ENCODE measurements at places on chromosomes 3 and 15.

- no peak for DNase-seq
Measured at GRCh38 chr15:42721016-42721415, 15.9 kb downstream of the CDAN1 start.

GRCh38 chr15:75416584-75416983, 34.9 kb downstream of the SIN3A start:
- DNase-seq = no peak

GRCh38 chr3:195508185-195508584, 34.9 kb downstream of the PPP1R2 start:
- no peak for DNase-seq

DNA sequence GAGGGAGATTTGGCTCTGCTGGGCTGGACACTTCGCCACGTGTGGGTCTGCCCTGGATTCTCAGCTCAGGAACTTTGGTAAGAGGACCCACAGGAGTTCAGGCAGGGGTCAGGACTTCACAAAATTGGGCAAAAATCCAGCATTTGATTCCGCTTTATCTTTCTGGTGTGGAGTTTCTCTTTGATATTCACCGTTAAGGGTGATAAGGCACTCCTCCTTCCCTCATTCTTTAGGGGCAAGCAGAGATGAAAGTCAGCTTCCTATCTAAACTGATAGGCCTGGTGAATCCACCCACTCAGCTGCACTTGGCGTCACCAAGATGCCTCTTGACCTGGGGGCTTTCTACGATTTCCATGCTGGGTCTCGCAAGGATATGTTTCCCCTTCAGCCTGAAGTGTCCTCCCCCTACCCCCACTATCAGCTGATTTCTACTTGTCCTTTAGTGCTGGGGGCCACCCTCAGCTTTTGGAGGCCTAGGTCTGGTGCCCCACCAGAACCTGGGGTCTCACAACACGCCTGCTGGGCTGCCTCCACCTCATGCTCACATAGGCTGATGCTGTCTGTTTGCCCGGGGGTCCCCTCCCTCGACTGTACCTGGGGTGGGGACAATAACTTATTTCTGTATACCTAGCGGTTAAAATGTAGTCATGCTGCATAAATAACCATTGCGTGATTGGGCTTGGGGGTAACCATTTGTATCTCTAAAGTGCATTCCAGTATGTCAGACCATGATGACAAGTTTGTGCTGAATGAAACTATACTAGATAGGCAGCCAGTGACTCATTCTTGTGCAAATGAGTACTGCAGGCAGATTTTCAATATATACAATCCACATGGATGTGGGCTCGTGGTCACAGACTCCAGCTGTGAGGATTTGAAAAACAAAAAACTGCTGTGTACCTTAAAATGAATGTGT, 248.3 kb downstream of the ADAMTS17 start:
- no peak for DNase-seq

DNA sequence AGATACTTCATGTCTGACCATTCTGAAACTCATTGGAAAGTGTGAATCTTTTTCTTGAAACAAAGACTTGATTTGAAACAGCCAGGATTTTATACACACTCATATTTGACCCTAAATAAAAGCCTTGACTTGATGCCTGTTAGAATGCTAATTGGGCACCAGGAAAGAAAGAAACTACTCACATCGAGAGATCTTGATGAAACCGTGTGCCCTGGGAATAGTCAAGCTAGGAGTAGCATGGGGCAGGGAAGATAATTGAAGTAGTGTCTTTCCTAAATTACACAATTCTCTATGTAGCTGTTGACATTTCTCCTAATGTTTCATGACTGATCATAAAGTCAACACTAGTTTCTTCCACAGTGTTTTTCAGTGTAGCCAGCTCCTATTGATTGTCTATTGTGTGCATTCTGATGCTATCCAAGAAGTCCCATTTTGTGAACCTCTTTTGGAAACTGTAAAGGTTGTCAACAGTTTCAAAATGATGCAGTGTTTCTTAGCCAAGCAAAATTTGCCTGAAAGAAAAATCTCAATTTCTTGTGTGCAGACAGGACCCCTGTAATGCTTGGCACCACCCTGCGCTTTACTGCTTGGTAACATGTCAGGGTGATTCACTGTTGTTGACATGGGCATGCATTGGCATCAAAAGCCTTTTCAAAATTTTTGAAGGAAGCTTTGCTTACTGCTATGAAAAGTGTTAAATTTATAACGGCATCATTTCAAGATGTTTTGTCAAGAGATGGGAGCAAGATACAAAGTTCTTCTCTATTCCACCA, 52.5 kb upstream of the OTOL1 start:
- DNase-seq = no peak

DNA sequence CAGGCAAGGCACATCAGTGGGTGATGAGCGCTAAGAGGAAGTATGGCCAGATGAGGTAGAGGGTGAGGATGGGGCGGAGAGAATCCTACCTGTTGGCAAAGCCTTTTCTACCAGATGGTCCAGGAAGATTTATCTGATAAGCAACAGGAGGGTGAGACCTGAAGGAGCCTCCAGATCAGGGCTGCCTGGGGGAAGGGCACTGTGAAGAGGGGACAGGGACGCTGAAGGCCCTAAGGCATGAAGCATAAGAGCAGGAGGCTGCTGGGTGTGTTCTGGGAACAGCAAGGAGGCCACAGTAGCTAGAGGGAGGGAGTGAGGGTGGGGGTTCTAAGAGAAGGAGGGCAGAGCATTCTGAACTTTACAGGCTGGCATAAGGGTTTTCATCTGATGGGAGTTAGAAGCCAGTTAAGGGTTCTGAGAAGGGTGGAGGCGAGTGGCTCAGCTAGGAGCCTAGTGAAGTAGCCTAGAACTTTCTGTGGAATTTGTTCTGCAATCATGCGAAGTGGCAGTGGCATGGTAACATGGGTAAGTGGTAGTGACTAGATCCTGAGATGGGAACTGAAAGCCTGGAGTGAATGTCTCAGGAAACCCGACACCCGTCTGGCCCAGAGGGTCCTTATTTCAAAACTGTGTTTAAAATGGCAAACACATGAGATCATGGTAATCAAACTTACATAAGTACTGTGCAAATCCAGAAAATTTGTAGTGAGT, 29.9 kb downstream of the CGNL1 start:
- no peak for DNase-seq

GRCh38 chr15:45128971-45129639, 574 bp downstream of the DUOXA1 start:
- DNase-seq = peak; percentile 41

DNA sequence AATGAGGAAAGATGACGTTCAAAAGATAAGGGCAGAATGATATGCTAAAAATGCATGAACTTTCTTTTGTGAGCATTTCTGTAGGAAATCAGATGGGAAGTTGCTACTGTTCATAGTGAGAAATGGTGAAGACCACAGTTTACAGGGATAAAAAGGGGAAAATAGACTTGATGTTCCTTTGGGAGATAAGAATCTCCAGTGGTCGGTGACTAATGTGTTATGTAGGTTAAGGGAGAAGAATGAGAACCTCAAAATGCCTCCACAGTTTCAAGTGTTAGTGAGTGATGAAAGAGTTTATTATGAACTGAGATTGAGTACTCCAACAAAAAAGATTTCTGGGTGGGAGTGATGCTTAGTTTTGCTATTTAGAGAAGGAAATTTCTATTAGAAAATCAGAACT, 247.2 kb downstream of the LSAMP start:
- no peak for DNase-seq

- no peak for DNase-seq
Measured at GRCh38 chr3:31433679-31433992, 99.1 kb upstream of the STT3B start.

DNA sequence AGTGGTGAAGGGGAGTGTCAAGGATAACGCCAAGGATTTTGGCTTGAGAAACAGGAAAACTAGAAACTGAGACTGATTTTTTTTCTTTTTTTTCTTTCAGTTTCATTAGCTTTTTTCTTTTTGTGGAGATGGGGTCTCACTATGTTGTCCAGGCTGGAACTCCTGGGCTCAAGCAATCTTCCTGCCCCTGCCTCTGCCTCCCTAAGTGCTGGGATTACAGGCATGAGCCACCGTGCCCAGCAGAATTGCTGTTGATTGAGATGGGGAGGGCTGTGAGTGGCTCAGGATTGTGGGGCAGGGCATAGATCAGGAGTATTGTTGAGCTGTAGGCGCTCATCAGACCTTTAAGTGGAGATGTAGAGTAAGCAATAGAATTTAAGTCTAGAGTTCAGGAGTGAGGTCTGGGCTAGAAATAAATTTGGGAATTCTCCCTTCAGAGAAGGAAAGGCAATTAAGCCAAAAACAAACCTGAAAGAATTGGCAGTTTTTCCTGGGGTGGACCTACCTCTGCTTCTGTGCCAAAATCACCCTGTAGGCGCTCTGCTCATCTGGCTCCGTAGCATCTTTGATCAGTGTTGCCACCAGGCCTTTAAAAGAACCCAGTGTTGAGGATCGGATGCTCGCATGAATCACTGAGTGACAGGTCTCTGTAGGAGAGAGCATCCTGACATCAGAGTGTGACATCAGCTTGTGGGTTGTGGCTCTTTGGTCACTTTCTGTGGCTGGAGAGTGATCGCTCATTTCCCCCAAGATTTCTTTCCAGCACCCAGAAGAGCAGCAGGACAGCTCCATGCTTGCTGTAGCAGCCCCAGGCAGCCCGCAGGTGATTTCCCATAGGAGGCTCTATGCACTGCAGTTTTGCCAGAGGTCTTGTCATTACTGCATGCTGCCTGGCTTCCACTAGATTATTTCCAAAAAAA, 15.8 kb downstream of the ABHD17C start:
- DNase-seq = no peak

- no peak for DNase-seq
Measured at GRCh38 chr3:114557791-114558190, 264.0 kb downstream of the TIGIT start.

DNA sequence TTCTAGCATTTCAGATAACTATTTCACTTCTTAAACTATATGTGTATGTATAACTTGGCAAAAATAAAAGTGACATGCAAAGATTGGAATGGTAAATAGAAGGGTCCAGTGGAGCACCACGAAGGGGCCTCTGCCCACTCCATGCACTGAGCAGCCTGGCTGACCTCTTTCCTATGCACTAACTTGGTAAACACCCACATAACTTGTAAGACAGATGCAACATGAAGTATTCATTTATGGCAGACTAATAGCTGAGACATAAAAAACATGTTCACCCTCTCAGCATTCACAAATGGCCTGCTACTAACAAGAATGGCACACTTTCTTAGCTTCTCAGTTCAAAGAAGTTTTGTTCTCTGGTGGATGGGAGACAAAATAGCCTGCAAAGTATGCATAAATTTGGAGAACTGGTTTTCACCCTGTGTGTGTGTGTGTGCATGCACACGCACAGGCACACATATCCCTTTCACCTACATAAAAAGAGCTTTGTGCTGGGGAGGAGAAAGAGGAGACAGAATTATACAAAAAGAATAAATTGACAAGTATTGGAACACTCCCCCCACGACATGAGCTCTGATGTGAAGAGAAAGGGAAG, 26.5 kb upstream of the RYK start:
- DNase-seq = no peak

- no peak for DNase-seq
Measured at GRCh38 chr3:15427981-15428380, 583 bp downstream of the EAF1 start.

DNA sequence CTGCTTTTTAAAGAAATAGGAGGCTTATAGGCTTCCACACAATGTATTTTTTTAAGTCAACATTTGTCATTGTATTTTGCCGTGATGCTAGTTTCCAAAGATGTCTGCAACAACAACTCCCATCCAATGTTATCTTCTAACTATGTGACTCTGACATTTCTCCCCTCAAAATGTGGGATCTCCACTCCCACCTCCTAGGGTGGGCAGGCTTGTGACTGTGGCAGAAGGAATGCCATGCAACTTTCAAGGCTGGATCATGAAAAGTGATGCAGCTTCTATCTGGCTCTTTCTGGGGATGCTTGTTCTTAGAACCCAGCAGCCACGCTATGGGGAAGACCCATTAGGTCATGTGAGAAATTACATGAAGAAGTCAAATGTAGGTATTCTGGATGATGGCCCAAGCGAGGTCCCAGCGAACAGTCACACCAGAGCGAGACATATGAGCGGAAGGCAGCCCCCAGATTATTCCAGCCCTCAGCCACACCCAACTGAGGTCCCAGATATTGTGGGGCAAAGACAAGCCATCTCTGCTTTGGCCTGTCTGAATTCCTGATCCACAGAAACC, 124.3 kb downstream of the BDH1 start:
- no peak for DNase-seq

- DNase-seq = peak; percentile 89
Measured at GRCh38 chr15:52078876-52079700, 33.5 kb downstream of the BCL2L10 start.

- DNase-seq = no peak
Measured at GRCh38 chr15:72315706-72316370, 4.1 kb downstream of the CELF6 start.

GRCh38 chr3:104846270-104846669, 520.4 kb upstream of the ALCAM start:
- no peak for DNase-seq

- DNase-seq = no peak
Measured at GRCh38 chr3:65660000-65660598, 378.6 kb downstream of the MAGI1 start.

GRCh38 chr15:31447931-31448634, 121.4 kb downstream of the KLF13 start:
- DNase-seq = no peak

DNA sequence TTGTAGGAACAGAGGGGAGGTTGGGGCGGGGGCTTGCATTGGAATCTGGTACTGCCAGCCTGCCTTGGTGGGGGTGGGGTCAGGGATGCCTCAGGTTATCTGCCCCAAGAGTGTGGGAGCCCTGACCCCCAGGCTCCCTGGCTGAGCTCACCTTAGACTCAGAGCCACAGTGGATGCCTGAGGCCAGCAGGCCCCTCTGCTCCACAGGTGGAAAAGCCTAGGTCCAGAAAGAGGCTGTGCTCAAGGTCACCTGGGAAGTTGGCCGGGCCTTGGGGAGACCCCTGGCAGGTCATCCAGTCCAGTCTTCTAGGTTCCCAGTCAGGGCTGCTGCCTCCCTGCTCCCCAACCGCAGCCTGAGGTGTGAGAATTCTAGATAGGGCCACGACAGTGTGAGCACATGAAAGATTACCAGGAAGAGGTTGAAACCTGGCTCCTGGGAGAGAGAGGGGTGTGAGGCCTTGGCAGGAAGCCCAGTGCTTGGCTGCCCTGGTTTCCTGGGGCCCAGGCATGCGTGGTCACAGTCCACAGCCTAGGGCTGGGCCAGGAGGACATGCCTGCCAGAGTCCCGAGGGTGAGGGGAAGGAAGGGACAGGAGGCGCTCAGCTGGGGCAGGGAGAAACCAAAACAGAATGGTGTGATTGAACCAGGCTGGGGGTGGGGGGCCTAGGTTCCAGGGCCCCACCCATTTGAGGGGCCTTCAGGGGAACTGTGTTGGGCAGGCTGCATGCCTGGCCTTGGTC, 4.9 kb downstream of the HDAC11 start:
- peak; percentile 92 for DNase-seq

- no peak for DNase-seq
Measured at GRCh38 chr3:54215521-54215920, 93.2 kb downstream of the CACNA2D3 start.
